ENCODE measurements at places on chromosomes 2 and 18.
A peak's percentile ranks its signal among the peaks of the same experiment; 100 is the strongest.

DNA sequence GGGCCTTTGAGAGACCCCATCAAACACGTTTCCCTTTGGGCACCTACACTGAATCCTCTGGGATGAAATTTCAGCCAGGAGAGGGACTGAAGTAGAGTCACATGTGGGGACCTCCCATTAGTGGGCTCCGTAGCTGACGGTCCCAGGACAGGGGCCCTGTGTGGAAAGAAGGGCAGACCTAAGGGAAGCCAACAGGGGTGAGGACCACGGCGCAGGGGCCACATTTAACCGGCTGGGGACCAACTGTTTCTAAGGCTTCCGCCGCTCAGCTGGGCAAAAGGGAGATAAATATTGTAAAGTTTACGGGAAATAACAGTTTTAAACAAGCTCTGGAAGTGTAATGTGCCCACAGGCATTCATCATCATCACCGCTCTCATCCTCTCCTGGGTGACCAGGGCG is 42.7 kb downstream of the RRM2 start:
- DNase-seq = no peak

DNA sequence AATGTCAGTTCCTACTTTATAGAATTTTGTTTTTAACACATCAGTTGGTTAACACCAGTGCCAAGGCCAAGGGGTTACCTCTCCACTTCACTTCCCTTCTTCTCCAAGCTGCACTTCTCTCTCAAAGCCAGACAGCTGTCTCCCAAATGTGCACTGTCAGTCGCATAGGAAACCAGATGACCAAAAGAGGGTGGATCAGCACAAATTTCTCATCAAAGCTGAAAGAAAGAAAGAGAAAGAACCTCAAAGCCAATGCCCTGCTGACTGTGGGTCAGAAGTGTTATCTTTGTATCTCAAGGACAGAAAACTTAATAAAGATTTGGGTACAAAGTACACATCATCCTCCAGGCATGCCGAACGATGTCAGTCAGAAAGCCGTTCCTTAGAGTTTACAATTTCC is 32.2 kb downstream of the SPATS2L start:
- DNase-seq = no peak

GRCh38 chr18:74518456-74519295 is 15.6 kb upstream of the CNDP1 start:
- DNase-seq = no peak

DNA sequence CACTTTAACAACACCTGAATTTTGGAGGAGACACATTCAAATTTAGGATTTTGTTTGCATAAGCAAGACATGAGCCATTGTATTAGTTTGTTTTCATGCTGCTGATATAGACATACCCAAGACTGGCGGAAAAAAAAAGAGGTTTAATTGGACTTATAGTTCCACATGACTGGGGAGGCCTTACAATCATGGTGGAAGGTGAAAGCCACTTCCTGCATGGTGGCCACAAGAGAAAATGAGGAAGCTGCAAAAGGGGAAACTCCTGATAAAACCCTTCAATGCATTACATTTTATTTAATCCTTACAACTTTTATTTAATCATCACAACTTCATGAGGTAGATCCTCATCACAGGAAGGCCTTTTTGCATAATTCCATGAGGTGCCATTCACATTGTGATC is 242.0 kb upstream of the STON1 start:
- DNase-seq = no peak

DNA sequence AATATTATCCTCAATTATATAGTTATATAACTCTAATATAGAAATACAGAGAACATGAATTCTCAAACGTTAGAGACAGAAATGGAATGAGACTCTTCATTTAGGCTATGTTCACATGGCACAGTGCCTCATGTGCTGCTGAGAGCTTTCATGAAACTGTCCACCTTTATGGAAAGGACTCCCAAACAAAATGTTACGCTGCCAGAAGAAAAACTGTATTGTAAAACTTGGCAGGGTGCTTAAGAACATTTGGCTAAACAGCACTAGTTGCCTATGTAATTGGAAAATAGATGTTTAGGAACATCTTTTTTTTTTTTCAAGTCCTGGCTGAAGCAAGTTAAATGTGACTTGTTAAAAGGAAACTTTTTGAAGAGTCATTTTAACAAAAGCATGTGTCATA is 396.0 kb downstream of the ERBB4 start:
- DNase-seq = no peak

GRCh38 chr2:31268344-31268743 is 34.4 kb downstream of the EHD3 start:
- DNase-seq = no peak

DNA sequence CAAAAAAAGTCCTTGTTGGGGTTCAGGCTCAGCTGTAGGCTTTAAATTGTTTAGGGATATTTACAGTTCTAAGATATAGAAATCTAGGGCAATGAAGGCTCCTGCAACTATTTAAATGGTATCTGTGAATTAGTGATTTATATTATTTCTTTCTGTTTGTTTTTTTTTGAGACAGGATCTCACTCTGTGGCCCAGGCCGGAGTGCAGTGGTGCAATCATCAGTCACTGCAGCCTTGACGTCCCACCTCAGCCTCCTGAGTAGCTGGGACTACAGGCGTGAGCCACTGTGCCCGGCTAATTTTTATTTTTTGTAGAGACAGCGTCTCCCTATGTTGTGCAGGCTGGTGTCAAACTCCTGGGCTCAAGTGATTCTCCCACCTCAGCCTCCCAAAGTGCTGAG is 32.3 kb upstream of the NDUFV2 start:
- DNase-seq = no peak

DNA sequence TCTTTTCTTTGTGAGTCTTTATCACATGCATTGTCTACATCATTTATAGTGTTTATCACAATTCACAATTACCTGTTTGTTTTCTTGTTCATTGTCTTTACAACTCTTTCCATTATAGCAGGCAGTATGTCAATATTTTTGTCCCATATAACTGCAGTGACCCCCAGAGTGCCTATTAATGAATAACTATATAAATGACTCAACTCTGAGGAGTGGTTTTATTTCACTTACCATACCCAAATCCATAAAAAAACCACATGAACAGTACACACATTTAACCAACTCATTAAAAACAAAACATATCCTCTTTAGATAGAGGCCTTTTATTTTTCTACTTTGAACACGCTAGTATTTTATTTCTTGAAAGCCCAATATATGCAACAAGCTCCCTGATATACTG is 1419.1 kb upstream of the NXPH2 start:
- no peak for DNase-seq

DNA sequence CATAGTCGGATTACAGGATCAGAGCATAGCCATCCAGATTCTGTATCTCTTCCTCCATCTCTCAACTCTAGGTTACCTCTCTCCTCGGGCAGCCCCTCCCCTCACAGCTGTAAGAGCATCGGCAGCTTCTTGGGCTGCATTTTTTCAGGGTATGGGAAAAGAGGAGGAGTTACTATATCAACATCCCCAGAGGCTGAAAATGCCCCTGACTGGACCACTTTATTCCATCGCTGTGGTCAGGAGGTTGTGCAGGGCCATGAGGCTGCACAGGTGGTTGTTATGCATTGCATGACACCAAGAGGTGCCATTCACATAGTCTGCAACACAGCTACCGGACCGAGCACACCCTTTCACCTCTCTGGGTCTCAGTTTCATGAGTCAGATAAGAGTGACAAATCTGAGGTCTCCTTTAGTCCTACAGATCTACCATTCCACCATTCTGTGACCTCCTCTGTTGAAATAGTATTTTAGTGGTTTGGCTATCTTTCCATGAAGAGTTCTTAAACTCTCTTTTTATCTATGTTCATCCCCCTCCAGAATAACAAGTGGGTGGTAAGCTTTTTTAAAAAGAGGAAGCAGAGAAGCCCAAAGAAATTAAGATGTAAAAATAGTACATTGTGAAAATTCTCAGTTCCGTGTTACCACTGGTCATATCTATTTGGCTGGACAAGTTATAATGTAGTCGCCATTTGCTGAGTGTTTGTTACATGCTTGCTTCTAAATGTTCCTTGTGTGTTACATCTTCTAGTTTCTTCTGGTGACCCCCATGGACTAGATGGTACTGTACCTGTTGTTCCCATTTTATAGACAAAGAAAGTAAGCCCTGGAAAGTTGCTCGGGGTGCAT is 56.6 kb upstream of the SLC1A4 start:
- no peak for DNase-seq

- DNase-seq = no peak
Measured at GRCh38 chr2:134337631-134338030, 83.8 kb downstream of the MGAT5 start.

- DNase-seq = no peak
Measured at GRCh38 chr2:236936446-236936940, 149.2 kb upstream of the COPS8 start.

DNA sequence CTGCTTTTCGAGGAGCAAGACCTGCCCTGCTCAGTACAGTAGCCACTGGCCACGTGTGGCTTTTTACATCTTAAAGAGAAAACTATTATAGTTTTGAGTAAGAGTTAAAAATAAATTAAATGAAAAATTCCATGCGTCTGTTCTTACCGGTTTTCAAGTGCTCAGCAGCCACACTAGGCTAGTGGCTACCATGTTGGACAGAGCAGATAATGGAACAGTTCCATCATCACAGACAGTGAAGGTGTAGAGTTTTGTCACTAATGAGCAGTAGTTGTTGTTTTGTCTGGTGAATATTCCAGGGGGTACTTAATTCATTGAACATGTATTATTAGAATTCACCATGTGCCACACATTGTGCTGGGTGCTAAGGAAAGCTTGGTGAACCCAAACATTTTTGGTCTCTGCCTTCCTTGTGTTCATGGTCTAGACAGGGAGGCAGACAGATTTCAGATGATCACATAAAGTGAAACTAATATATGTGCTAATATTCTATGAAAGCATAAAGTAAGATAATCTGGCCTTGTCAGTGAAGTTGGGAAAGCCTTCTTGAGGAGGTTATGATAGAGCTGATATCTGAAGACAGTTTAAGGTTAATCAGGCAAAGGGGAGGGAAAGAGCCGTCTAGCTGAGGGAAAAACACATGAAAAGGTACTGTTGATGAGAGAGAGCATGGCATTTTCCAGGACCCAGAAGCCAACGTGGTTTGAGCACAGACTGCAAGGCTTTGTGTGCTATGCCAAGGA is 1.4 kb downstream of the ALMS1 start:
- no peak for DNase-seq

DNA sequence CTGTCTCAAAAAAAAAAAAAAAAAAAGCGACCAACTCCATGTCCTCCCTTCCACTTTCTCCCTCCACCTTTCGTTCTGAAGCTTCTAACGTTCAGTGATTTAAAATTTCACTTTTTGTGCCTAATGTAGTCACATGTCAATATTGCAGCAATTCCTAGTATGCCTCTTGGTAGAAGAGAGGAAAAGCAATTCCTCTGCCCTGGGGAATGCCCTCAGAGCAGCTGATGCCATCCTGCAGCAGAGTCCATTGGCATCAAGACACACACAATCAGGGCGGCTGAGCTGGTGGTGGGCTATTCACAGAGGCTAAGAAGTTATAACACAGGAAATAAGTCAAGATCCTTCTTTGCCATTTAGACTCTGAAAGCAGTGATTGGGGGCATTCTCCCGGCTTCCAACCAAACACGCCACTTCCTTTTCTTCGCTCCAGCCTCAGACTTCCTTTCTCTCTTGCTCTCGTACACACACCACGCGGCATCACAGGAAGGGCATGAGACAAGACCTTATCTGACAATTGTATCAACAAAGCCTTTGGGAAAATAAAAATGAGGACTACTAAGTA is 71.9 kb downstream of the MOGAT1 start:
- DNase-seq = no peak

GRCh38 chr2:84838434-84839145 is 42.3 kb downstream of the TRABD2A start:
- no peak for DNase-seq

- DNase-seq = no peak
Measured at GRCh38 chr2:63047321-63048279, 3.0 kb upstream of the OTX1 start.

- DNase-seq = peak; percentile 25
Measured at GRCh38 chr2:5742126-5742525, 49.9 kb downstream of the SOX11 start.

- DNase-seq = no peak
Measured at GRCh38 chr2:118065015-118065706, 23.1 kb upstream of the INSIG2 start.

DNA sequence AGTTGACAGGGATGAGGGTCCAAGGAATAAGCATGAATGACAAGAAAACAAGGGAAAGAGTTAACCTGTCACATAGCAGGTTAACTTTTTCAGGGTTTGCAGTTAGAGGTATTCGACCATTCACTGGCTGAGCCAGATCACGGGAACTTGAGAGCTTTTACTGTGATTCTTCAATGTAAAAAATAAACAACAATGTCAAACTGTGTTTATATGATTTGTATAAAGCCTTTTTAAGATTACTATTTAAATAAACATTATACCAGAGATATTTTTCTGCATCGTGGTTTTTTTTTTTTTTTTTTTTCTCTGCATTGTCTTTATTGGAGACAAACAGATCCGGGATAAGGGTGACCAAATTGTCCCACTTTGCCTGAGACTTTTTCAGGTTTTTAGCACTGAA is 115.6 kb downstream of the NRP2 start:
- DNase-seq = no peak

DNA sequence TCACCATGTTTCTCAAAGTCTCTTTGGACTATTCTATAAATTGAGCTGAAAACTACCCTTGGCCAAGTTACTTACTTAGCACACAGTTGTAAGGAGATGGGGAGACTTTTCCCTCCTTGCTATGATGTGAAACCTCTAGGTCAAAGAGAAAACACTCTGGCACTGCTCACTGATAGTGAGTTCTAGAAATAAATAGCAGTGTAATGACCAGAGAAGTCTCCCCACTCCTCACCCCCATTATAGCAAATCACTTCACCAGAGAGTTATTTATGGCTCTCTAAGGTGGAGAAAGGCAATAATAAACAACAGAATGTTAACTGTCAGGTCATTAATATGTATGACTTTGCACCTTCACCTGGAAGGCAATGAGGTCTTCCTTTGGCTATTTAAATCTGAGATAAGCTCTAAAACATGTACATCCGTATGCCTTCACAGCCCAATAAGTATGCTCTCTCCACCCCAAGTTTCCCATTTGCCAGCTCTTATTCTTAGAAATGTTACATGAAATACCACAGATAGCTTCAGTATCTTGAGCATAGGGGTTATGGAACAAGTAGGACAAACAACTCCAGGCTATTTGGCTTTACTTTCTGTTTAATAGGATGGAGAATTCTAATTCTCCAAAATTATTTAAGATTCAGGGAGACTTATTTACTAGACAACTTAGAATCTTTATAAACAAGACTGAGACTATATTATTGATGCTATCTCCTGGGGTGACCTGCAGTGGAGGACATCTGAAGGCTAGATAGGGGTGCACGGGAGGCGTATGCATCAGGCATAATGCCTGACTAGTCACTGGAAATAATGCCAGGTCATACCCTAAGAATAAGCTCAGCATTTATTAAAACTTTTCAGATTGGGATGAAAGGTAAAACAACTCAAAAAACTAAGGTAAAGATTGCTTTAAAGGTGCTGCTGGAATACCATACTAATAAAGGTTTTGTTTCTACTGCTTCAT is 65.3 kb upstream of the DTNB start:
- no peak for DNase-seq

- DNase-seq = no peak
Measured at GRCh38 chr2:29520001-29520400, 401.4 kb downstream of the ALK start.

Measured in NCI-H510A (cell line).